Left lung (tissue), 14 donors: ENCODE measurements at places on chromosomes 11 and 22. TPM values are rescaled to one million over a fixed set of nuclear protein-coding genes. Genes with fewer than 3 reads are reported as not detected.

The TTC36 gene
- 0.76 TPM for polyA plus RNA-seq

The RFPL3 gene
- not detected for polyA plus RNA-seq

The MYH9 gene
- polyA plus RNA-seq, result 270 TPM

The MIF gene
- 235 TPM for polyA plus RNA-seq

The OR8B8 gene
- polyA plus RNA-seq, result not detected

The BTG4 gene
- polyA plus RNA-seq, result not detected

The TMEM86A gene
- polyA plus RNA-seq, result 3.2 TPM

The TRIM22 gene
- polyA plus RNA-seq, result 28.1 TPM

The KCTD14 gene
- 6.5 TPM for polyA plus RNA-seq

The MMP20 gene
- not detected for polyA plus RNA-seq

The OR52E8 gene
- polyA plus RNA-seq, result not detected

- DNase-seq, result no peak
Measured at GRCh38 chr11:30852645-30853044, 266.5 kb upstream of the MPPED2 start.

DNA sequence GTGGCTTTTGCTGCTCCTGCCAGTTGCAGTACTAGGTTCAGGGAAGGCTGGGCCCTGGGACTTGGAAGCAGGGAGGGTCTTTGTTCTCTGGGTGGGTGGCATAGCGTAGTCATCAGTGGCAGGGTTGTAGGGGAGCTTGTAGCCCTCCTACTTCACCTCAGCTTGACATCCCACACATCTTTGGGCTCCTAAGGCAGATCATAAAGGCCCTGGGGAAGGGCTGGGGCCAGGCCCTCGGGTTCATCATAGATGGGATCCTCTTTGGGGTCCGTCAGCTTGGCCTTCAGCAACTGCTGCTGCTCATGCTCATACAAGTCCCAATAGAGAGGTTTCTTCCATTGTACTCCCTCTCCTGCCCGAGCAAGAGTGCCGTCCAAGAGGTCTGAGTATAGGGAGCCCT, 6.0 kb upstream of the PHOX2A start:
- no peak for DNase-seq

- no peak for DNase-seq
Measured at GRCh38 chr11:77560605-77561004, 29.1 kb upstream of the AQP11 start.

- DNase-seq, result peak; percentile 66
Measured at GRCh38 chr11:113401718-113402117, 14.1 kb downstream of the ANKK1 start.

DNA sequence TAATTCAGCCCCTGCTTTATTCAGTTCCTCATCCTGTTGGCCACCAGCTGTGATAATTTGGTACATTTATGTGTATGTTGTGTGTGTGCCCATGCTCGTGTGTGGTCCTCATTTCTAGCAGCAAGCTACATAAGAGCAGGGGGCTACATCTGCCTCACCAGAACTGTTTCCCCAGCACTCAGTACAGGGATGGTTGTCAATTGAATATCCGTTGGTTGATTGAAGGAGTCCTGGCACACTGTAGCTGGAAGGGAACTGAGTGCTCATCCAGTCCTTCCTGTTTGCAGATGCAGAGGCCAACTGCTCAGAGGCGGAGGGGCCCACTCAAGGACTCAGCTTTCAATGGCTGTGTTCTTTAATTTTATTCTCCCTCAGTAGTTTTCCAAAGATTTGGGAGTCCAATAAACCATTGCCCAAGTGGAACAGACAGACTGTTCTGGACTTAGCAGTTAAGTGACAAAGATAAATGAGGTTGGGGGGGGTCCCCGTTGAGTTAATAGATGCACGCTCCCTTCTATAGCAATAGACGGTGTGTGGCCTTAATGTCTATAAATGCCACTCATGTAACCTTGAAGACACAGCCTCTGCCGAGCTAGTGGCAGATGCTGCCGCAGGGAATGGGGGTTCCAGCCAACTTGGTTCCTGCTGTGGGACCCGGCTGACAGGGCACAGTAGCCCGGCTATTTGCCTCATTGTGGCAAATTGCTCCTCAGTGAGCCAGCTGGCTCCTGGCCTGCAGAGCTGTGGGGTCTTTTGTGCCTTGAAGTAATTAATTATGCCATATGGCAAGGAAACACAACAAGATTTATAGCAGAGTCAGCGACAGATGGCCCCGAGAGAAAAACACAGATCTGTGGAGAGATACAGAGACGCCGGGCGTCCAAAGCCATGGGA, 71.4 kb upstream of the GRK3 start:
- no peak for DNase-seq

GRCh38 chr22:23092217-23092955, 22.1 kb downstream of the GNAZ start:
- DNase-seq, result no peak

DNA sequence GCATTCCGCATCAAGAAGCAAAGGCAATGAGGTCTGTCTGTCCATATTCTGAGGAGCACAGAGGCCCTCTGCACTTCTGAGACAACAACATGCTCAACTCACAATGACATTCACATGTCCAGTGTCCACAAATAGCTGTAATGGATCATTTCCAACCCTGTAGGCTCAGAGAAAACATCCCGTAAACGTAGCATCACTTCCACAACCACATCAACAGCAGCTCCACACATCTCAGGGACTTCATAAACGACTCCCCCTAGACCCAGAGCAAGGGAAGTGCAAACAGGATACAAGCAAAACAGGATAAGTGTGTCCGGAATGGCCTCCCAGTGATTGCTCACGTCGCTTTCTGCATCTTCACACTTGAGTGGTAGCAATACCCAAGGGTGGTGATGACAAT, 100.2 kb downstream of the SYN3 start:
- DNase-seq, result no peak

DNA sequence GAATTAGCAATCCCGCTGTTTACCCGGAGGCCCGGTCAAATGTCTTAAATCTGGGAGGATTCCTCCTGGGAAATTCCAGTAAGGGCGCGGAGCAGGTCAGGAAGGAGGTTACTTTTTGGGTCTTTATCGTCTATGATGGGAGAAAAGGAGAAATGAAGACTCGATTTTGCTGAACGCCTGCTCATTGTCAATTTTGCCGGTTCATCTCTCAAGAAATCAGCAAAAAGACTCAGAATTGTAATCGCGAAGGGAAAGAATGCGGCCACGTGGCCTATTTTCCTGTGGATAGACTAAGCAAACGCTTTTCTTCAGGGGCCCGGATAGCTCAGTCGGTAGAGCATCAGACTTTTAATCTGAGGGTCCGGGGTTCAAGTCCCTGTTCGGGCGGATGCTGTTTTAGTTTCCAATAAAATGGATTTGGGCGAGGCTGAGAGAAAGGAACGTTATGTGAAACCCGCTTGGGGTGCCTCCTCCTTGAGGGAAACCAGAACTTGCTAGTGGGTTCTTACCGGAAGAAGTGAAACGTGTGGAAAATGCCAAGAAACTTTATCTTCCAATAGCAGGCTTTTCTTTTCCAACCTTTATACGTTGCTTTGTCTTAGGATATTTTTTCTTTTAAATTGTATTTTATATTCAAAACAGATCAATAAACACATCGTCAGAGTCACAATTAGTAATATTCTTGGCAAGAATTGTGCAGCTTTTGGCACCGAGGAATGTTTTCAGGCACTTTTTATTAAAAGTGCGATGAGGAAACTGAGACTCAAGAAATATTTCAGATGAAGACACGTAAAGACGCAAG, 45.0 kb downstream of the OR4D9 start:
- peak; percentile 65 for DNase-seq

- DNase-seq, result no peak
Measured at GRCh38 chr11:72380132-72380503, 54.2 kb downstream of the CLPB start.

DNA sequence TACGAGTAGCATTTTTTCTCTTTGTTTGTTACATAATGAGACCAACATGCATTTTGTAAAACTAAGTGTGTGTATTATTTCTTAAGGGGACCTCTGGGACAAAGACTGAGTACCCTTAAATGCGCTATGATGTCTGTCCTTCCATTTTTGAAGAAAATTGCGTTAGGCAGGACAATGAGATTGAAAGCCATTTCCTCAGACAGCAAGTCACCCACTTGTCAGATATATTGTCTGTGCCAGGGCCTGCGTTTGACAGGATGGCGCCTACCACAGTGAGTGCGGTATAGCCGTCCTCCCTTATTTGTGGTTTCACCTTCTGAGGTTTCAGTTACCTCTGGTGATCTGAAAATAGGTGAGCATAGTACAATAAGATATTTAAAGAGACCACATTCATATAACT, 2.2 kb downstream of the AP2A2 start:
- DNase-seq, result no peak

DNA sequence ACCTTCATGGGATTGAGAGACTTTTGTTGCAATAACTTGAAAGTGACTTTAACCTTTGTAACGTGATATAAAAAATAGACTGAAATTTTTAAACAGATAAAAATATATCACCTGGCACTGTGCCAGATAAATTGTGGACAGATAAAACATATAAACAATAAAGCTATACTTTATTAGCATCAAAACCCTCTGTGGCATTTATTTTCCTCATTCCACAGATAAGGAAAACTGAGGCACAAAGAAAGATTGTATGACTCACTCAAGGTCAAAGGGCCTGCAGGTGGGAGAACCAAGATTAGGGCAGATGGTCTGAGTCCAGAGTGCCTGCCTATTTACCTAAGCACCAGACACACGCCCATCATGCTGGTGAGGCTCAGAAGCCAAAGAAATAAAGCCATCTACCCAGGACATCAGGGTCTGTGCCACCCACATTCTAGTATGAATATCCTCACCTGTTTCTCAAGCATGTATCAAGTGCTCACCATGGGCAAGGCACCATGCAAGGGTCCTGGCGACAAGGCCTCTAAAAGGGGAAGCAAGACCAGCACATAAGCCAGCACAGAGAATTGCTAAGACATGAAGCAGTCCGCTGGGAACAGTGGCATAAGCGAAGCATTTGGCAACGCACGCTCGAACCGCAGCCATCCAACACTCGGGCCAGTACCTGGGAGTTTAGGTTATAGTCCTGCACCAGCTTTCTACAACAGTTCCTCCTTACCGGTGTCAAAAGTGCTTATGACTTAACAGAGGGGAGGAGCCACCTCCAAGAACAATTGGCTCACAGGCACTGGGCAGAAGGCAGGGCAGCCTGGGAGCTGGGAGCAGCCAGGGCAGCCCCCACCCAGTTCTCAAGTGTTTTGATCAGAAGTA, 17.6 kb downstream of the MYH9 start:
- peak; percentile 81 for DNase-seq

DNA sequence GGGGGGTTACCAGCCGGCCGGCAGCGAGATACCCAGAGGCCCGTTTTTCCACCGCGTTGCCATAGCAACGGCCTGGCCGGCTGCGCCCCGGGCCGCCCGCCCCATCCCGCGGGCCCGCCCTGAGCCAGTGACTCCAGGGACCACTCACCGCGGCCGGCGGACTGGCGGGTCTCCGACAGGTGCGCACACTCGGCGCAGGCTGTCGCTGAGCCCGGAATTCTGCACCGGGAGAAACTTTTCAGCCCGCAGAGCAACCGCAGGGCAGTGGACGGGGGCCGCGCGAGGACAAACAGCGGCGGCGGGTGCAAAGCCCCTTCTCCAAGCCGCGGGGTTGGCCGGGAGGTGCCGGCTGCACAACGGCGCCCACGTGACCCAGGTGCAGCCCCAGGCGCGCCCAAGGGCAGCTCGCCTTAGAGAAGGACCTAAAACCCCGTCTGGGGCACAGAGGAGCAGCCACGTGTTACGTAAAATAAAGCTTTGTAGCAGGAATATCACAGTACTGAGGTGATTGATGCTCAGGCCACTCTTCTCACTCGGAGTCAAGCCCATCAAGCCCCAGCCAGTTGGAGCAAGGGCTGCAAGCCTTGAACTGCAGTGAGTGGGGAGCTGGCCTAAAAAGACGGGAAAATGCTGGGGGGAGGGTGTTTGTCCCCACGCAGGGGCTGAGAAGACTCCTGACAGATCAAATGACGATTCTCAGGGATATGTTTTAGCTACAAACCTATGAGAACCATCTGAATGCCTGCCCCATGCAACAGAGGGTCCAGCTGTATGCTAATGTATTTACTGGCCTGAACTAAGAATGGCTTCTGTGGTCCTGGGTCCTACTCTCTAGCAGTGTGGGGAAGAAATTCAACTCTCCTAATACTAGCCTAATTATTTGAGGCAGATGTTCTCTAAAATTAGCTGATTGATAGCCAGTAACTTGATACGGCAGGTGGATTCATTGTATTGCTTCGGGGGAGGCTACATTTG, at the start of gene STK33:
TSS of gene STK33 (minus strand) at position 294 of the 975 bp plus-strand sequence. CDS start 119,323 bp downstream, outside the sequence.
- peak; percentile 91 for DNase-seq

GRCh38 chr11:77165066-77165465, 37.0 kb downstream of the MYO7A start:
- DNase-seq, result no peak

- DNase-seq, result peak; percentile 87
Measured at GRCh38 chr22:38398609-38399461, 56.2 kb downstream of the KCNJ4 start.

DNA sequence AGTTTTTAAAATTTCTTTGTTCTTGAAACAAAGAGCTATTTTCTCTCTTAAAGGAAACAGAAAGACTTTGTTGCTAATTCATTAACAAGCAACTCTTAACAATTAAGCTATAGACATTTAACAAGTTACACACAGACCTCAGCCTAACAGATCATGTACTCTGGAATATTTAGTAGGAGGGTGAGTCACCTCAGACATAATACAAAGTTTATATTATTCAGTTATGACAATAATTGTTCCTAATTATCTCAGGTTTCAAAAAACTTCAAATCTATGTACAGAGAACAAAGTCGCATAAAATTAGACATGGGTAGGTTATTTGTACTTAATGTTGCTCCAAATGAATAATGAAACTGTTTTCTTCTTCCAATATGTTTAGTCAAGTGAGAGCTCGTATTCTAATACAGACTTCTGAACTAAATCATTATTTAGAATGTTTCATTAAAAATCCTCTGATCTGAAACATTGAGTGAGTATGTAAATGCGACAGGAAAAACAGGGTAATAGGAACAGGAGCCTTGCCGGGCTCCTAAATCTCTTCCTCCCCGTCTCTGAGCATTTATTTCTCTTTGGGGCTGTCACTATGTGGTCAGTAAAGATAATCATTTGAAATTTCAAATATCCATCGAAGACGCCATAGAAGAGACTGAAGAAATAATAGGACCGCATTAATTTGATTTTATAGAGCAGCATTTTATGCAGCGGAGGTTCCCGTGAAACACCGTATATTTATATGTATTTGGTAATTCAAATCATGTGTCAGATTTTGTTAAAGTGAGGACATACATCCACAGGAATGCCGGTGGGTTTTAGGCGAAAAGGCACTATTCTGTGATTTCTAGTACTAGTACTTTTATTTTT, 8.7 kb upstream of the BARX2 start:
- DNase-seq, result no peak

DNA sequence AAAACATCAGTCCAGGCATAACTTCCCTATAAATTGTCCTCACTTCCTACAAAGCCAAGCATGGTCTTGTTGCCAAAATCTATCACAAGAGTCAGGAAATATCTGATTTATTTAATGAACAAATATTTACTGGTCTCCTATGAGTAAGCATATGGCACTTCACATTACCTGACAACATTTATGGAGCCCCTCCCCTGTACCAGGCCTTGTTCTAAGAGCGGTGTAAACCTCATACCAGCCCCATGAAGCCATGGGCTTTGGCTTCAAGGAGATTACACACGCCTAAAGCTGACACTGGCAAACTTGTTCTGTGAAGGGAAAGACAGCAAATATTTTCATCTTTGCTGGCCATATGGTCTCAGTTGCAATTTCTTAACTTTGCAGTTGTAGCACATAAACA, 43.0 kb upstream of the EIF3D start:
- no peak for DNase-seq

GRCh38 chr11:35101223-35101622, 37.7 kb upstream of the CD44 start:
- no peak for DNase-seq

GRCh38 chr22:28205926-28206325, 286.9 kb upstream of the PITPNB start:
- DNase-seq, result no peak

- no peak for DNase-seq
Measured at GRCh38 chr11:72955466-72955865, 141.3 kb downstream of the ATG16L2 start.
